Stimulated activated CD4-positive, alpha-beta T cell treated with anti-CD3 and anti-CD28 coated beads, Interleukin-15, amount 100 ng/mL, for 1 hour (primary cell): ENCODE measurements at places on chromosomes 7 and 10.

GRCh38 chr10:131732631-131733127 is 168.1 kb upstream of the PPP2R2D start:
- no peak for DNase-seq

- DNase-seq = no peak
These were observed 89.9 kb downstream of the GOLGA7B start for GRCh38 chr10:97939446-97939990.

DNA sequence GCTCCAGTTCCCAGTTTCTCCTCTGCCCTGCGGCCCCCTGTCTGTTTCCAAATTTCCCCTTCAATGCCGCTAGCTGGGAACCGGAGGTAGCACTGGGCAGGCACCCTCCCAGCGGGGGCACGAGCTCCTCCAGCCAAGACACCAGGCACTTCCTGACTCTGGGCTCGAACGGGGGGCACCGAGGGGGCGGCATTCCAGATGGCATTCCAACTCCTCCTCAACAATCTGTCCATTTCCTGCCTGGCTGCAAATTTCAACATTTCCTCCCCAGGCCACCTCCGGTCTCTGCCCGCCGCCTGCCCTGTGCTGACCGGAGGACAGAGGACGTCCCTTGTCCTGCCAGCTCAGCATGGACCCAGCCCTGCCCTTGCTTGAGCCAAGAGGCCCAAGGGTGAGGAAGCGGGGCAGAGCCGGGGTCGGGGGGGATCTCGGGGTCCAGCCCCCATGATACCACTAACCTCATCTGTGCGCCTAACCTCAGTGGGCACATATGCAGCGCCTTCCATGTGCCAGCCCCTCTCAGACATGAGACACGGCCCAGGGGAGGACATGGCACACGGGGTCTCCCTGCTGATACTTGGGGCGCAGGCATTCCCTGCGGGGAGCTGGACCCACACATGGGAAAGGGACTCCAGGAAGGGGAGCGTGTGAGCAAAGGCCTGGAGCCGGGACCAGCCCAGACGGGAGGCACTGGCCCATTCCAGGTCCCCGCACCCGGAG is 58.0 kb downstream of the PDGFA start:
- DNase-seq = no peak

DNA sequence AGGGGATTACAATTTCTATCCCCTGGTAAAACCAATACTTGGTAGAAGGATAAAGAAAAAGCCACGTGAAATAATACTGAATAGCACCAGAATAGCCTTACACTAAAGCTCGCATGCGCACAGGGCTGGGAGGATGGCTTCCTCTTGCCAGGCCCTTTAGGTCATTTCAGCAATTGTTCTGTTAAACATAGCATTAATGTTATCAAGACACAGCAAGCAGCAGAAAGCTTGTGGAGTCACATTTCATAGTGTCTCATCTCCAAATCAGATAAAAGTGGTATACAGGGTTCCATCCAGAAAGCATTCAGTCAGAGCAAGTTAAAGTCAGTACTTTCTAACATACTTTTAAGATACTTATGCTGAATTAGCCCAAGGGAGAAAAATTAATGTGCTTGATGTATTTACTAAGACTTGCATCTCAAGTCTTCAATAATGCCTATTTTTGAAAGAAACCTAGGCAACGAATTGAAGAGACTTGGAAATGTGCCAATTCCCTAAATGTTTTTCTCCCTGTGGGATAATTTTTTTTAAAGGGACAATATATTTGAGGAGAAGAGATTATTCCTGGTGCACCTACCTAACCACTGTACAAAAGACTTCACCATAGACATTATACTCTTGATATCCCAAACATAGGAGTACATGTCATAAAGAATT is 14.3 kb upstream of the NPM3 start:
- no peak for DNase-seq

DNA sequence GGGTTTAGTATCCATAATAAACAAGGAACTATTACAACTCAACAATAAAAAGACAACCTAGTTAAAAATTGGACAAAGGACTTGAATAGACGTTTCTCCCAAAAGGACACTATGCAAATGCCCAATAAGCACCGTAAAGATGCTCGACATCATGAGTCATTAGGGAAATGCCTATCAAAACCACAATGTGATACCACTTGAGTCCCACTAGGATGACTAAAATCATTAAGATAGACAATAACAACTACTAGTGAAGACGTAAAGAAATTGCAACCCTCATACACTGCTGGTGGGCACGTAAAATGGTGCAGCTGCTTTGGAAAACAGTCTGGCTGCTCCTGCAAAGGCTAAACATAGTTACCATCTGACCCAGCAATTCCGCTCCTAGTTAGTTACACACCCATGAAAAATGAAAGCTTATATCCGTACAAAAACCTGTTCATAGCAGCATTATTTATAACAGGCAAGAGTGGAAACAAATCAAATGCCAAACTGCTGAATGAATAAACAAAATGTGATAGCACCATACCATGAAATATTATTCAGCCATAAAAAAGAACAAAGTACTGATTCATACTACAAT is 17.3 kb downstream of the CCDC3 start:
- DNase-seq = no peak

GRCh38 chr10:122140461-122140902 is 130.6 kb upstream of the BTBD16 start:
- no peak for DNase-seq

GRCh38 chr10:70579234-70580002 is 23.1 kb downstream of the PRF1 start:
- DNase-seq = no peak

DNA sequence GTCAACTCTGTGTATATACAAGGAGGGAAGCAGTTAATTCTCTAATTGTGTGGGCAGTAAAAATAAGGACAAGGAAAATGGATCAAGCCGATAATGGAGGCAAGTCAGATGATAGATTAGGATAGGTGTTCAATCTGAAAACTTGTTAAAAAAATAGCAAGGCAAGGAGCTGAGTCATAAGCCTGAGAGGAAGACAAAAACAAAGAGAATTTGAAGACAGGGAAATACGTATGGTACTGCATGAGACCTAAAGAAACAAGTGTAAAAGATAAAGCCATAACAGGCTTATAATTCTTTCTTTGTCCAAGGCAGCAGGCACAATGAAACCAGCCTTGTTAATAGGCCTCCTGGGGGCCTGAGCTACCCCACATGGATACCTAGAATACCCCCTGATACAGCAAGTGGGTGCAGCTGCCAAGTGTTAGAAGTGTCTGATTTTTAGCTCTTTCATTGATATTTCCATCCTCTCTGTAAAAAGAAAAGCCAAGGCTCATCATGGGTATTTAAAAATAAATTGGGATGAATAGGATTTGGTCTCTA is 1570.6 kb upstream of the LRRTM3 start:
- DNase-seq = no peak

- DNase-seq = no peak
These were observed 556.5 kb upstream of the LRRN3 start for GRCh38 chr7:110534241-110534931.

- DNase-seq = no peak
These were observed 53.7 kb downstream of the PFKFB3 start for GRCh38 chr10:6256439-6256838.

GRCh38 chr7:70573071-70573661 is 558.8 kb upstream of the GALNT17 start:
- DNase-seq = no peak

GRCh38 chr7:142485617-142486226 is 227.9 kb upstream of the PRSS58 start:
- no peak for DNase-seq

DNA sequence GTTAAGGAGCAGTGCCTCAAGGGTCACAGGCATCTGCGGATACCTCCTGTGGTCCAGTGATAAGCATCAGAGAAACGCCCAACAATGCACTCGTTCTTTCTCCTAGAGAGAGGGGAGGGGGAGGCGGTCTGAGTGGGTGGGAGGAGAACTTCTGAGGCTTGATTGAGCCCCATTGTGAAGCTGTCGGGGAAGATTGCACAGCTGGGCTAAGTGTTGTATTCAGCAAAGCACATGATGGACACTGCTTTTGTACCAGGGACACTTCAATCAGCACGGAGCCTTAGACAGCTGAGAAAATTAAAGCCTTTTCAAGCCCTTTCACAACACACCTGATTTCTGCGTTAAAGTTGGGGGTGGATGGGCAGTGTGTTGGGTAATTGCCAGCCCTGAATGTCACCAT is 230.3 kb upstream of the GHITM start:
- DNase-seq = no peak

- no peak for DNase-seq
These were observed 26.5 kb upstream of the KCTD7 start for GRCh38 chr7:66602159-66602558.

DNA sequence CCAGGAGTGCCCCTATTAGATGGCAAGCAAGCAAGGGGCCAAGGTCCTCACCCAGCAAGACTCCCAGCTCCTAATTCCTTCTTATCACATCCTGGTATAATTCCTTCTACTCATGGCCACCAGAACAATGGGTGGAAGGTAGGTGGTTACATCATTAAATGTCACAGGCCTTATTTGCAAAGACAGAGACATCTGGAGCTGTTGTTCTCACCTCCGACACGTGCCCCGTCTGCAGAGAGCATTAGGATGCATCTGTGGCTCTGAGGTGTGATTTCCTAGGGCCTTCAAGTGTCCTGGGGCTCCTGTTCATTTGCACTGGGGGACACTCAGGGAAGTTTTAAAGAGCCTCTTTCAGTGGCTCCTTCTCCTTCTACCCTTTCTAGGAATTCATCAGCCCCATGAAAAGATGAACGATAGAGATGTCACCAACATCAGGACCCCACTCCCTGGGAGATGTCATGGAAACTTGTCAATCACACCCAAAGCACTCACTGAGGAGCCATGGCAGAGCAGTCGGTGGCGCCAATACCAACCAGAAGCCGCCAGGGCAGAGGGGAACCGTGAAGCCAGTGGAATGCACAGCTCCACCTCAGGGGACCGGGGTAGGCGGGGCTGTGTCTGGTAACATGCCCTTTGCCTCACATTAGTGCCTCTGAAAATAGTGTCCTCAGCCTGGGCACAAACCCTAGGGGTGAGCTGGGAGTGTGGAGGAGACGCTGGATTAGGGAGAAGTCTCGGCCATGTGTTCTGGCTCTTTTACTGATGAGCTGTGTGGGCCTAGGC is 2.9 kb upstream of the ATP6V0E2 start:
- DNase-seq = no peak

DNA sequence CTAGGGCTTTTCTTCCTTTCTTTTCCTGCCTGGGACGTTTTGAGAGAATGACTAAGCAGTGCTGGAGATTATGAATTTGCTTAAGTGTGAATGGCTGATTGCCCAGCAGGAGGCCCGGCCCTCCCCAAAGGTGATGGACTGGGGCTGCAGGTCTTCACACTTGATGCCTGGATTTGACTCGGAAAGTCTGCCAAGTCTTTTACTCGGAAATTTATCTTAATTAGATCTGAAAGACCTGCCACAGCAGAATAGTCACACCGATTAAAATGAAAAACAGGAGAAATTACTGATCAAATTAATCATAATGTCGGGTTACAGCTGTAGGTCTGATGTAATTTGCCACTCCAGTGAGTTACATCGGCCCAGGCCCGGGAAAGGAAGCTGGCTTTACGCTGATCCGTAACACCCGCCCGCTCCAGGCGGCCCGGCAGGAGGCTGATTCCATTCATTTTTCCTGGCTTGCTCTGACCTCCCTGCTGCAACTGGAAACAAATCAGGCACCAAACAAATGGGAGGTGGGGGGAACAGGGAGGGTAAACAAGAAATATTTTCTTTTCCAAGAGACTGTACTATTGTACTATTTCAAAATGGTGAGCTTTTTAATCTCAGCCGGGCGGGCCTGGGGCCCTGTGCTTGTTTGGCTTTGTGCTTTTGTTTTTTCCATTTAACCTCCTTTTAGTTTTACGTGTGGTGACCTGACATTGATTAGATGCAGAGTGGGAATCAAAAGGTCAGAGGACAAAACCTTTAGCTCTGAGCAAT is 212.4 kb upstream of the YAE1 start:
- DNase-seq = no peak

DNA sequence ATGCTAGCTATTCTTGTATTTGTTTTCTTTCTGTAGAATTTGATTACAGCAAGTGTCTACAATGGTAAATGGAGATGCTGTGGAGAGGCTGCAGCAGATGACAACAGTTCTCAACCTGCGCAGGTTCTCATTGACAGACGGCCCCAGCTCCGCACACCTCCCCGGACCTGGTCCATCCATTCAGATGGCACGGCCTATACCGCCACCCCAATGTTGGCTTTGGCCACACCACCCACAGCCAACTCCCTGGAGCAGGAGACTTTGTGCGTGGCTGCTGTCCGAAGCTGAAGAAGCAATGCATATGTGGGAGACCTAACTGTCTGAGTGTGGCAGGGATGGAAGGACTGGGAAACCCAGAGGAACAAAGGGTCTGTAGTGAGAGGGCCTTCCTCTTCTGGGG is 116.4 kb upstream of the TCERG1L start:
- no peak for DNase-seq

DNA sequence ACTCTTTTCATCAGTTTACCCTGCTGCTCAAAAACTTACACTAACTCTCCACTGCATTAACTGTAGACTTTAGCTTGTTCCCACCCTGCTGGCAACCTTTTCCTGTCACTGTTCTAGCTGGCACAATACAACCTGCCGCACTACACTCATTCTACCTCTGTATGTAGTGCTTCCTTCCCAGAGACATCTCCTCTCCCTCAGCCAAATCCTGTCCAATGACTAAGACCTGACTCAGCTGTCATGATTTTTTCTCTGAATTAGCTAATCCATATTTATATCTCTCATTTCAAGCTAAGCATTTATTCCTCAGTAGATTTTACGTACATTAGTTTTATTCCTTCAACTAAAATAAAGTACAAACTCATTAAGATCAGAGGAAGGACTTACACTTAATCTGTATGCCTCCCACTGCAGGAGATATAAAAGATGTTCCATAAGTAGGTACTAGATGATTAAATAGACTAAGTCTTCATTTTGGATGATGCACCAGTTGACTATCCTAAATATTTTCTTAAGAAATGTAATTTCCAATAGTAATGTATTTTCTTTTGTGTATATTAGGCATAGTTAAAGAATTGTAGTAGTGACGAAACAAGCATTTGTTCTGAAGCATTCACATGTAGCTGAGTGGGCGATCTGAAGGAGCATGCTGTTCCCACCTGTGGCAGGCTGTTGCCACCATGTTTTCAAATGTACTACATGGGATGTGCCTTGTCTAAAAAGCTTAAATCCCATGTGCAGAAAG is 189.1 kb downstream of the SKAP2 start:
- DNase-seq = no peak

DNA sequence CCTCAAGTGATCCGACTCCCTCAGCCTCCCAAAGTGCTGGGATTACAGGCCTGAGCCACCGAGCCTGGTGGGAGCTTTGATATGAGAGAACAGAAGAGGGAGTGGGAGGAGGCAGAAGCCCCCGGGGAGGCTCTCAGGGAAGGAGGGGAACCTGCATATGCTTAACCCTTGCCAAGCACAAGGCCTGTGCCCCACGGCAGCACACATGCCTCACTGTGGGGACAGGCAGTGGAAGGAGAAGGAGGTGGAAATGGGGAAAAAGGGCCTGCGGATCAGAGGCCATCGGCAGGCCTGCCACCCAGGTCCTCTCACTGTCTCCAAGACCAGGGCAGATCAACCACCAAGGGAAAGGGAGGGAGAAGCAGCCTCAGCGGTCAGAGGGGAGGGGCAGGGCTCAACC is 7.2 kb upstream of the GRID1 start:
- DNase-seq = no peak
